ENCODE measurements at places on chromosomes 5 and 9.

DNA sequence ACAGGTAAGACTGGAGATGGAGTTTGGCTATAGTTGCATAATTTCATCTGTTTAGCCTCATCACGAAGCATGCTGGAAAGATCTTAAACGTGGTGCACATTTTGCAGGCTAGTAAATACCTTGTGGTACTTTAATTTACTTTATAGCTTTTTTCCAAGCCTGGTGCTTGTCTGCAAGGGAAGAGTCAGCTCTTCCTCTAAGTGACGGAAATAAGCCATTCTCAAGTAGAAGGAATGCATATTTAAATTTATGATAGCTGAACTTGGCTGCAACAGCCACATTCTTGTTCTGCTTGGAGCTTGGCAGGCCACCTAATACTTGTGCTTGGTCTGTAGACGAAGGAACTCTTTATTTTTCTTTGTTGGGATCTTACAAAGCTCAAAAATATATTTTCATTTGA is 188.0 kb upstream of the PIK3R1 start:
- DNase-seq, result no peak

- peak; percentile 14 for DNase-seq
Observed at GRCh38 chr9:36928670-36929349, 105.3 kb downstream of the PAX5 start.

GRCh38 chr5:74226716-74227485 is 413.6 kb downstream of the ENC1 start:
- DNase-seq, result no peak

DNA sequence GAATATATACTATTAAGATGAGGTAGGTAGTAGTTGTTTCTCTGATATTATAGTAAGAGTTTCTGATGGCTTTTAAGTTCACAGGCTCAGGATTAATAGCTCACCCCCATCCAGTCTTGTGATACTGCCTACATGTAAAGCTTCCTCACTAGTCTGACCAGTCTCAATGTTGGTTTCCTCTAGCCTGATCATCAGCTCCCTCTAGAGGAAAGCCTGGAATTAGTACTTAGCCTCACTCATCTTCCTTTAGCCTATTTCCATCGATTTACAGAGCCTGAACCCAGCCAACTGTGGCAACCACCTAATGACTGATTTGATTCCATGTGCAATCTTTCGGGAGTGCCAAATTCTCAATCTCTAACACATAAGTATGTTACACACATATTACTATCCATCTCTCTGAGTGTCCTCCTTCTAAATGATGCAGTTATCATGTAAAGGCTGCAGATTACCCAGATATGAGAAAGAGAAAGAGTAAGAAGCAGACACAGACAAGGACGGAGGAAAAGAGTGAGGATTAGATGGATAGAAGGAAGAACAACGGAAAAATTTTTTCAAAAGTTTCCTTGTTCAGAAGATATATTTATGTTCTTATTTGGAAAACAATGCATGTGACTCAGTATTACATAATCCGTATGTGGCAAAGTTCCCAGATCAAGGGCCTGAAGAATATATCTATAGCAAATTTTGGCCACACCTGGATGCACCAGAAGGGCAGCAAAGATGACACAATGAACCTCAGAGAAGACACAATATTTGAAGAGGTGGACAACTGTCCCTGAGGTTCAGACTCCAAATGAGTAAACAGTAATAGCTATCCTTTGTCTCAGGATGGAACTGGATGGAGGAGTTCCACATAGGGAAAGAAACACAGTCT is 333.7 kb downstream of the ELAVL2 start:
- peak; percentile 87 for DNase-seq

- DNase-seq, result no peak
Observed at GRCh38 chr5:76326577-76327302, 76.3 kb upstream of the IQGAP2 start.

GRCh38 chr9:4781408-4781807 is 11.3 kb upstream of the RCL1 start:
- DNase-seq, result no peak

GRCh38 chr5:32057187-32058096 is 116.7 kb downstream of the GOLPH3 start:
- peak; percentile 13 for DNase-seq

- no peak for DNase-seq
Observed at GRCh38 chr5:151528153-151528552, 63.0 kb downstream of the FAT2 start.
